T-cell (primary cell): ENCODE measurements at places on chromosomes 16 and 17. TPM values are rescaled to one million over a fixed set of nuclear protein-coding genes. Genes with fewer than 3 reads are reported as not detected.

- DNase-seq, result no peak
- no peaks in the 10 kb centered on the region for H3K4me1 ChIP-seq
- H3K27me3 ChIP-seq, result no peaks in the 10 kb centered on the region
- H3K27ac ChIP-seq, result no peak overlapping the region
- H3K36me3 ChIP-seq, result no peaks in the 10 kb centered on the region
- H3K4me3 ChIP-seq, result no peak overlapping the region
These were observed 46.6 kb upstream of the AKAP1 start for GRCh38 chr17:57038486-57038885.

SPNS2 gene
- 0.30 TPM for total RNA-seq

GRCh38 chr17:28885363-28885762 is 12.2 kb downstream of the FLOT2 start:
- no peaks in the 10 kb centered on the region for H3K27me3 ChIP-seq
- H3K36me3 ChIP-seq, result peaks cover 79% of the 10 kb centered on the region
- DNase-seq, result no peak
- no peaks in the 10 kb centered on the region for H3K4me1 ChIP-seq

- H3K4me1 ChIP-seq, result no peaks in the 10 kb centered on the region
- no peaks in the 10 kb centered on the region for H3K36me3 ChIP-seq
- H3K27ac ChIP-seq, result no peak overlapping the region
- H3K4me3 ChIP-seq, result no peak overlapping the region
These were observed 49.9 kb downstream of the TEX14 start for GRCh38 chr17:58641887-58642311.

GPR179 gene
- total RNA-seq, result 0.06 TPM

- H3K4me1 ChIP-seq, result no peaks in the 10 kb centered on the region
- H3K27me3 ChIP-seq, result no peaks in the 10 kb centered on the region
- DNase-seq, result no peak
- H3K4me3 ChIP-seq, result no peak overlapping the region
- H3K27ac ChIP-seq, result no peak overlapping the region
These were observed 14.1 kb upstream of the CCDC154 start for GRCh38 chr16:1458336-1458976.

- H3K27ac ChIP-seq, result no peak overlapping the region
- no peaks in the 10 kb centered on the region for H3K4me1 ChIP-seq
- no peaks in the 10 kb centered on the region for H3K27me3 ChIP-seq
- no peak overlapping the region for H3K4me3 ChIP-seq
- DNase-seq, result no peak
- H3K36me3 ChIP-seq, result no peaks in the 10 kb centered on the region
These were observed 104.3 kb downstream of the AXIN2 start for GRCh38 chr17:65457183-65457582.

DNA sequence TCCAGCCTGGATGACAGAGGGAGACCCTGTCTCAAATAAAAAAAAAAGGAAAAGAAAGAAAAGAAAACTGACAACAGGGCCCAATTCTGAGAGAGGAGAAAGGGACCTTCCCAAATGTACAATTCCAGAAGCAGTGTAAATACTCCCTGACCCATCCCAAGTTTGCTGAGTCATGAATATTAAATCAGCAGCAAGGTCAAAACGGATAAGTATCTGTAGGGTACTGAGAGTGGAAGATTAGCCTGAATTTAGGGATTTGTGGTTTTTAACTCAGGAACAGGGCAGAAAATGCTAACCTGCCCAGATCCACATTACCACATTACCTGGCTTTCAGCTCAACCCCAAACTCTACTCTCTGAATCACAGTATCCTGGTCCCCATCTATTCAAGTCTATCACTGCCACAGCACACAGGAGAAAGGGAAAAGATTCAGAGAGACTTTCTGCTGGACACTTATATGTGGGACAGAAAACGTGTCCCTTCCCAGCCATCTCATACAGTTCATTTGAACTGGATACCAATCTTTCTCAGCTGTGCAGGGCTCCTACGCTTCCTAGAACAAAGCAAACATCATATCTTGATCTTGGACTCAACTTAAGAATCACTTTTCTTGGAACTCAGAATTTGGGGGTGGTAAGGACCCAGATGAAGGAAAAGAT is 2.9 kb downstream of the FXR2 start:
- no peak for DNase-seq
- H3K27me3 ChIP-seq, result no peaks in the 10 kb centered on the region
- H3K4me3 ChIP-seq, result no peak overlapping the region
- H3K4me1 ChIP-seq, result peaks cover 33% of the 10 kb centered on the region

- peaks cover 4% of the 10 kb centered on the region for H3K4me1 ChIP-seq
- H3K4me3 ChIP-seq, result no peak overlapping the region
These were observed 7.7 kb downstream of the PYCARD start for GRCh38 chr16:31194898-31195297.

ASB16 gene
- total RNA-seq, result 0.15 TPM
